Lower leg skin (tissue), 4 donors: ENCODE measurements at places on chromosomes 11 and 22. TPM values are rescaled to one million over a fixed set of nuclear protein-coding genes. Genes with fewer than 3 reads are reported as not detected.

- DNase-seq: peak; percentile 74
Observed at GRCh38 chr11:6623391-6624363, 4.5 kb upstream of the TPP1 start.

OR2AG1 gene
- not detected for total RNA-seq

GRCh38 chr11:83116015-83116641, 40.8 kb upstream of the PCF11 start:
- no peak for DNase-seq

DNA sequence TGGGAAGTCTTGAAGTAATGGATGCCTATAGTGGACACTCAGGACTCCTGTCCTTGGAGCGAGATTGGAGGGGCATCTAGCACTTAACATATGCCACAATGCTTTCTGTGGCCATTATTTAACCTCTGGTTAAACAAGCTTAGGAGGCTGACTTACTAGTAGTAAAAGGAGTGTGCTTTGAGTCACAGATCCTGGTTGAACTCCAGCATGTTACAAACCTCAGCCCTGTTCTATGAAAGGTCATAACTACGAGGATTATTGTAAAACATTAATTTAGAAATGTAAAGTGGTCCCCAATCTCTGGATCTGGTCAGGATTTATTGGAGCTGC, 1.1 kb upstream of the LBHD1 start:
- DNase-seq: no peak

NUDT8 gene
- total RNA-seq: 42.1 TPM

- DNase-seq: no peak
Observed at GRCh38 chr11:21374376-21374775, 705.0 kb downstream of the NELL1 start.

DNA sequence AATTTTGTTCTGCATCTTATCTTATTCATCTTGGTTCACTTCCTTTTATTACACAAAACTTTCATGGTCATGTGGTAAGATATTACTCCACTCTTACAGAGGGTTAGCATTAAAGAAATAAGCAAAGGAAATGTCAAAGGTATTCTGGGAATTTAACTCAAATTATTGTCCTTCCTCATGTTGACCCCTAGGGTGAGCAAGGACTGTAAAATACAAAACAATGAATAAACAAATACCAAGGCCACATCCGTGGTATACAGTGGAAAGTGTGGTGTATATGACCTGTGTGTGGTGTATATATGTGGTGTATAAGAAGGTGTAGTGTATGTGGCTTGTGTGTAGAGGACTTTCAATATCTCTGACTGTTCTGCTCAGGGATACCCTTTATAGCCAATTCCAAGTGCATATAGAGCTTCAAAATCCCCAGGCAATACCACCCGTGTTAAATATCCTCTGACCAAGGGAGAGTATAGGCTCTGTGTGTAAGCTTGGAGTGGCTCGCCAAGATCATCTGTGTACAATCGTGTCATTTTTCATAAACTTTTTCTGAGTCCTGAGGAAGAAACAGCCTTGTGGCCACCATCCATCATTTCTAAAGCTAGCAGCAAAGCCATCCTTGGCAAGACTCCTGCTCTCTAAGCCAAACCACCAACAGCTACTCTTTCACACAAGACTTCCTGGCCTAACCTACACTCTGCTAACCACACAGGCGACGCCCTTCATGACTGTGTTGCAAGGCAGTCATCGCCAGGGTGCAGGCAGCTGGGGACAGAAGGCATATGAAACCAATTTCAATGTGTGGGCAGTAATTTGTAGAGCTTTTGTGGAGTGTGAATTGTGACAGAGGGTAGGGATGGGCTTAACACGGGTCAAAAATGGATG, 548.0 kb downstream of the ETS1 start:
- peak; percentile 91 for DNase-seq

- no peak for DNase-seq
Observed at GRCh38 chr22:31104869-31105268, 2.5 kb downstream of the SELENOM start.

IL18 gene
- 331 TPM for total RNA-seq

OR5B21 gene
- total RNA-seq: not detected
